NCI-H1092 treated with DMSO at 0.1 percent for 48 hours (cell line): ENCODE measurements at places on chromosomes 13 and 19.

DNA sequence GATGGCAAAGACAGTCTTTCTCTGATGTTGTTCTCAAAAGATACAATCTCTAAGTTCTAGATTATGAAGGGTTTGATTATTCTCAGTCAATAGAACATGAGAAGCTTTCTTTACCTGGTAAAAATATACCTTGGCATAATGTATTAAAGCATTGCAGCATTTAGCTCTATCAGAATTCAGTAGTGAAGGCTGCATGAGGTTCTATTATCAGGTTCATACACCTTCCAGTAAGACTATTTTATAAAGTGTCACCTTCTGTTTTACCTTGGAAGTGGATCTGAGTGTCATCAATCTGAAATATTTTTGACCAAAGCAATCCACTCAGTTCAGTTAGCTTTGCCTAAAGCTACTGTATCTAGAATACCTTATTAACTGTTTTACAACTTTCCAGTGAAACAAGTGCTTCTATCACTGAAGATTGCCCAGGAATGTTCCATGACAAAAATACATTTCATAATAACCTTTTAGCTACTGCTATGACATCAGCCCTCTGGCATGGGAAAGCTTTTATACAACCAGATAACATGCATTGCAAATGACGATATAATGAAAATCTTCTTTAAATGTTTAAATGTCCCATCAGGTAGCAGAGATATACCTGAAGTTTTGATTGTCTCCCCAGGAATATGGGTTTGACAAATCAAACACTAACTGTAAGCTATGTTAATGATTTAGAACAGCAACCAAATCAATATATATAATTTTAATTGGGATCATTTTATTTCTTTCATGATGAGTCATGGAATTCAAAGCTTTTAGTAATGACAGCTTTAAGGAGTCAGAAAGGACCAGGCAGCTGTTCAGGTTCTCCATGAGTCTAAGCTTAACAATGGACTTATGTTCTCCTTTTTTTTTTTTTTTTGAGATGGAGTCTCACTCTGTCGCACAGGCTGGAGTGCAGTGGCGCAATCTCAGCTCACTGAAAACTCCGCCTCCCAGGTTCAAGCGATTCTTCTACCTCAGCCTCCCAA, 72.2 kb downstream of the UFM1 start:
- DNase-seq = no peak

DNA sequence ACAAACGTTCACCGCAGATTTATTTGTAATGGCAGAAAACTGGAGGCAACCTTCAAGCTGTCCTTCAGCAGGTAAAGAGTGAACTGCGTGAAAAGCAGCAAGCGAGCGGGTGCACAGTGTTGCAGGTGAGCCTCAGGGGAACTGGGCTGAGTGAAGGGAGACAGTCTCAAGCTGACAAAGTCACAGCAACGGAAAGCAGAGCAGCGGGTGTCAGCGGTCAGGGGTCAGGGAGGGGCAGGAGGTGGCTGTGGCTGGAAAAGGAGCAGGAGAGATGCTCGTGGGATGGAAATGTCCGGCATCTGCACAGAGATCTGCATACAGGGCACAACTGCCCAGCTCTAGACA, 8.5 kb upstream of the RASA3 start:
- no peak for DNase-seq

- no peak for DNase-seq
These were observed 30.2 kb upstream of the CEBPG start for GRCh38 chr19:33343301-33343700.

GRCh38 chr19:18304458-18305310, 18.2 kb downstream of the LSM4 start:
- DNase-seq = peak; percentile 29

GRCh38 chr13:30362869-30363268, 55.5 kb upstream of the KATNAL1 start:
- no peak for DNase-seq

DNA sequence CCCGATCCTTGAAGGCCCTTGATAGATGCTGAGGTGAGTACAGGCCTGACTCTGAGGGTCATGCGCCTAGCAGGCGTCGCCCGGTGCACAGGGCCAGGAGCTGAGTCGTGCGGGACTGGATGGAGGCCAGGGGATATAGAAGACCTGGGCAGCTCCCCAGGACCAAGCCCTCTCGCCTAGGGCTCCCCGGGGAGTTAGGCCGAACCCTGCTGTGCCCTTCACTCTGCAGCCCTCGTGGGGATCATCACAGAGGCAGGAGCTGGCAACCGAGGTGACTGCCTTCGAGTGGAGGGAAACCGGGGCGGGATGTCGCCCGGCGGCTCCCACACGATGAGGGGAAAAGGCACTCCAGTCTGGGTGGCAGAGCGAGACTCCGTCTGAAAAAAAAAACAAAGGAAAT, 11.7 kb downstream of the CSNK1G2 start:
- DNase-seq = no peak

GRCh38 chr13:48505012-48505411, 27.9 kb downstream of the RCBTB2 start:
- no peak for DNase-seq
